Cardiac fibroblast (primary cell): ENCODE measurements at places on chromosomes 5 and 9.

- DNase-seq = no peak
Measured at GRCh38 chr9:134818000-134818568, 62.5 kb upstream of the FCN2 start.

DNA sequence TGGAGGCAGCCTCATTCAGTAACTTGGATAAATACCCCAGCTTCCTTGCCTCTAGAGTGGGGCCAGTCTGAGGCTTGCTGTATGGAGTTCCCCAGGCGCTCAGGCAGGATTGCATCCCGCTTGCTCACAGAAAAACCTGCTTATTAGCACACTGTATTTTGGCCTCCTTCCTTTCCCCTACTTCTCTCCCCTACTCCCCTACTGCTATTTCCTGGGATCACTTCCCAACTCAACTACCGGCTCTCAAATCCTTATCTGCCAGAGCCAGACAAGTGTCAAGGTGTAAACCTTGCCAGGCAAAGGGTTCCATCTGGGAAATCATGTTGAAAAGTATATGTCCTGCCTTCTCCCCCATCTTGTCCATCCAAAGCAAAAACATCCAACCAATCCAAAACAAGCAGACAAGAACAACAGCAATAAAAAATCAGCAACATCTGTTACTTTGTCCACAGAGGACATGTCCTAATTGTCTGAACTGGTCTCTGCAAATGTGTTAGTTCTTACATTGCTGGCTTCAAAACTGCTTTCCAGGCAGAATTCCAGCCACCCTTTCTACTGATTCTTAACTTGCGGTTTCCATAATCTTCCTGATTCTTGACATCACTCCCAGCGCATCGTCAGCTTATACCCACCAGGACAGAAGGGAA lies 164.1 kb upstream of the SEMA6A start:
- DNase-seq = peak; percentile 28

- DNase-seq = no peak
Measured at GRCh38 chr9:27182421-27182820, 73.4 kb downstream of the TEK start.

DNA sequence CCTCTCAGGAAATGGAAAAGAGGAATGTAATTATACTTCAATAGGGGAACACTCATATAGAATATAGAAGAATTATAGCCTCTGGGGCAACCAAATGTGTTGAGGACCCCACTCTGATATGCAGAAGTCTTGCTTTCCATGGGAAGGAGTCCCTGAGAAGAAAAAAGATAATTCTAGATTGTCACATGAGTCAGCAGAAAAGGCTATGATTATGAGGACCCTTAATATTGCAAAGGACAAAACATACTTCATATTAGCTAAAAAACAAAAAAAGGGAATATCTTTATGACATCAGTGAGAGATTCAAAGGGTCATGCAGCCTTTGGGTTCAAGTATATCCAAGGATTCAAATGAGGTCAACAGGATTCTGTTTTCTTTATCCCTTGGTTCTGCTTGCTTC lies 119.5 kb downstream of the PIK3R1 start:
- no peak for DNase-seq

GRCh38 chr9:2267181-2267745 lies 252.1 kb downstream of the SMARCA2 start:
- peak; percentile 17 for DNase-seq
